ENCODE measurements at places on chromosomes 3 and 15.

DNA sequence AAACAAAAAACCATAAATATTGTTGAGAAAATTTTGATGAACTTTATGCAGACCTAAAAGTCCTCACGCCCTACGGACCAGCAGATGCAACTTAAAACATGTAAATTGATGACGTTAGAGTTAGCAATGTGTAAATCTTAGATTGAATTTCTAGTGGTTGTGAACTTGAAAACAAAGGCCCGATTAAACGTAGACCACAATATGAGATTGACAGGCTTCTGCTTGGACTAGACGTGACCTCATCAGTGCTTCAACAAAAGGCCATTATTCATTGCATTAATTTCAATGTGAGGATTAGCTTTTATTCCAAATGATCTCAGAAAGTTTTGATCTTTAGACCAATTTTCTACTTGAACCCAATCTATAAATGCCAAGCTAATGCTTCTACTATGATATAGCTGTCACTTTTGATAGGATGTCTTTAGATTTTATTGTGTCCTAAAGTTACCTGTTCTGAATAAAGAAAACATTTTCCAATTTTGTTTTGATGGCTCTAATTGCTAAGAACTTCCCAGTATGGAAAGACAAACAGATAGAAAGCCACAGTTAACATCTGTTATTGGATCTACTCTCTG is 55.4 kb upstream of the SPPL2A start:
- DNase-seq, result no peak

DNA sequence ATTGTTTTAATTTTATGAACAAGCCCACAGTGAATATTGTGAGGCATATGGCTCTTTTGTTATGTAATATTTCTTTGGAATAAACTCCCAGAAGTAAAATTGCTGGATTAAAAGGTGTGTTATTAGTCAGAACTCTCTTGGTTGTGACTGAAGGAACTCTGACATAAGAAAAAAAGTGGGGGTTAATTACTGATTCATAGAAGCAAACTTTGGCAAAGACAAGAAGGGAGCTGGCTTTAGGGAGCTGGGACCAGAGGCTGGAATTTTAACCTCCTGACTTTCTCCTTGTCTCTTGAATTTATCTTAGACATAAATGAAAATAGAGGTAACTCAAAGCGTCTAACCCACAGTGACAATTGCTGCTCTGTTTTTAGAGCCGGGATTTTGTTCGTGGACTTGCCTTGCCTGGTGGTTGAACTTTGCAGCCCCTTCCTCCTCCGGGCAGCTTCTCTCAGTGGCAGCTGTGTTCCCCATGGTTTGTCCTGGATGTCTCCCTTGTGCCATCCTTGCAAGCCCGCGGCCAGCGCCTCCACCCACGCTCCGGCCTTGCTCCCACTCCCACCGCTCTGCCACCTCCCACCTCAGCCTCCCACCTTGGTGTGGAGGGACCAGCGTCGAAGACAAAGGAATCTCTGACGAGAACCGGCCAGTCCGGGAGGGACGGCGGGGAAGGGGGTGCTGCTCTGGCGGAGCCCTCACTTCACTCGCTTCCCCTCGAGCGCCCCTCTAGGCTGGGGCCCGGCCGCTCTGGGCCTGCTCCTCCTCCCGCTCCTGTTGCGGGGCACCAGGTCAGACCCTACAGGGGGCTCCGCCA is 28.0 kb downstream of the ARHGAP31 start:
- no peak for DNase-seq

DNA sequence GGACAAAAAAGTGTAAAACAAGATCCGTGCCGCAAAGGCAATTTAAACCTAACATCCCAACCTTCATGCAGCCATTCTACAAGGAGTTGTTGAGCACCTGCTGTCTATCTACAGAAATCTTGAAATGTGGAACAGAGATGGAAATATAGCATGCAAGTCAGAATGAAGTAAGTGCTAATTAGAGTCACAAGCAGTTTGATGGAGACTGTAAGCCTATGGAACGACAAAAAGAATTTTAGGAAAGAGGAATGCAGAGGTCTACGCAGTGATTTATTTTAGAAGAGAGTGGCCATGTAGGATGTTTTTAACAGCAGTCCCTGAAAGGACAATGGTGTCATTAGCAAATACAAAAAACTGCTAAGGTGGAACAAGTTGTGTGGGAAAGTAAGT is 851 bp upstream of the DCBLD2 start:
- no peak for DNase-seq

- no peak for DNase-seq
Measured at GRCh38 chr15:75650908-75651809, 3.4 kb downstream of the SNX33 start.

- no peak for DNase-seq
Measured at GRCh38 chr3:26308454-26308853, 314.1 kb upstream of the LRRC3B start.

GRCh38 chr3:44019736-44020135 is 221.9 kb upstream of the TOPAZ1 start:
- no peak for DNase-seq
